HAP-1 (cell line): ENCODE measurements at places on chromosomes 11 and 22.

- no peak for DNase-seq
Observed at GRCh38 chr11:74839971-74840370, 91.3 kb downstream of the RNF169 start.

- DNase-seq, result no peak
Observed at GRCh38 chr22:39868741-39869140, 24.8 kb downstream of the ENTHD1 start.

GRCh38 chr11:125645871-125646270 lies 20.9 kb downstream of the CHEK1 start:
- DNase-seq, result no peak

GRCh38 chr11:75031771-75032549 lies 43.2 kb downstream of the NEU3 start:
- peak; percentile 91 for DNase-seq

GRCh38 chr11:111814557-111815320 lies 48.5 kb upstream of the PPP2R1B start:
- no peak for DNase-seq

DNA sequence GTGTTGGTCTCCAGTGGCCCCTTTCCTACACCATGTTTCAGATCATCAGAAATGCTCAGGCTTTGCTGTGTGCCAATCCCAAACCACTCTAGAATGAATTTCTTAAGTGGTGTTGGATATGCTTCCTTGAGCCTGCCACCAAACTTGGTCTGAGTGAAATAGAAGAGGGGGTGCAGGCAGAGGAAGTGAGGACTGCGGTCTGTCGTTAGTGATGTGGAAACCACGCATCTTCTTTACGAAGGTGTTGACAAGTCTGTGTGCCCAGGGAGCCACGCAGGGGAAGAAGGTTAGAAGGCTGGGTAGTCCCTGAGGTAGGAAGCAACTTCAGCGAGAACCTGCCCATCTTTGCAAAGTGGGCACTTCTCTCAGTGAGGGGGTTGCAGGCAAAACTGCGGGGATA lies 187.4 kb upstream of the NAV2 start:
- DNase-seq, result no peak

GRCh38 chr11:118175031-118175992 lies 1.1 kb downstream of the SCN2B start:
- DNase-seq, result no peak

DNA sequence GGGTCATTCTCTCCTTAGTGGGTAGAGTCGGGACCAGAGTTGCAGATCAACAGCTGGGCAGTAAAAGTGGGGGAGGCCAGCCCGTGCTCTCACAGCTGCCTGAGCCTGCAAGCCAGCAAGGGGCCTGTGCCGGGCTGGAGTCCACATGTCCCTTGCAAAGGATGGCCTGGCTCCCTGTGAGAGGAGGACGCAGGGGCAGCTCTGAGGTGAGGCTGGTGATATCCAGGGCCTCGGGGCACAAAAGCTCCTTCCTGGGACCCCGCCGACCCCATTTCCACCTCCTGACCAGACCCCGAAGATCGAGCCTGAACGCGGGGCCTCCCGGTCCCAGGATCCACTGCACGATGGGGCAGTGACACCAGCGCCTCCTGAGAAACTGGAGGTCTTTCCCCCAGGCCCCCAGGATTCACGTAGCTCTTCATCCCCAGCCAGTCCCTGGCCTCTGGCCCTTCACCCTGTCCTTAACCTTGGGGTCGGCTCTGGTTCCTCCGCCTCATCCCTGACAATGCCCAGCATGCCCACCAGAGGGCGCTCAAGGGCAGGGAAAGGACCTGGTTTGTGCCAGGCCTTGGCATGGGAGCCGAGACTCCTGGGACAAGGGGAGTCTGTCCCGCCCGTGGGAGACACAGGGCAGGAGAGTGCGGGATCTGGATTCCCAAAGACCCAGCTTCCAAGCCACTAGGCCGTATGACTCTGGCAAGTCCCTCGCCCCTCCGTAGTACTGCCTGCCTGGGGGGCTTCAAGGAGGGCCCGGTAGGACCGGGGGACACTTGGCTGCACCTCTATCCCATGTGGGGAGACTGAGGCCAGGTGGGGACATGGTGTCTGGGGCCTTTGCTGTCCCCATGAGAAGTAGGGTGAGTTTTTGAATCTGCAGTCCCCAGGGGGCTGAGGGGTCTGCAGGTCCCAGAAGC lies 17.8 kb upstream of the WNT7B start:
- peak; percentile 93 for DNase-seq

GRCh38 chr22:50145721-50146438 lies 24.7 kb upstream of the PANX2 start:
- no peak for DNase-seq

GRCh38 chr11:76768088-76768908 lies 14.9 kb upstream of the TSKU start:
- DNase-seq, result no peak

- DNase-seq, result no peak
Observed at GRCh38 chr11:29281271-29281777, 735.5 kb downstream of the KCNA4 start.

DNA sequence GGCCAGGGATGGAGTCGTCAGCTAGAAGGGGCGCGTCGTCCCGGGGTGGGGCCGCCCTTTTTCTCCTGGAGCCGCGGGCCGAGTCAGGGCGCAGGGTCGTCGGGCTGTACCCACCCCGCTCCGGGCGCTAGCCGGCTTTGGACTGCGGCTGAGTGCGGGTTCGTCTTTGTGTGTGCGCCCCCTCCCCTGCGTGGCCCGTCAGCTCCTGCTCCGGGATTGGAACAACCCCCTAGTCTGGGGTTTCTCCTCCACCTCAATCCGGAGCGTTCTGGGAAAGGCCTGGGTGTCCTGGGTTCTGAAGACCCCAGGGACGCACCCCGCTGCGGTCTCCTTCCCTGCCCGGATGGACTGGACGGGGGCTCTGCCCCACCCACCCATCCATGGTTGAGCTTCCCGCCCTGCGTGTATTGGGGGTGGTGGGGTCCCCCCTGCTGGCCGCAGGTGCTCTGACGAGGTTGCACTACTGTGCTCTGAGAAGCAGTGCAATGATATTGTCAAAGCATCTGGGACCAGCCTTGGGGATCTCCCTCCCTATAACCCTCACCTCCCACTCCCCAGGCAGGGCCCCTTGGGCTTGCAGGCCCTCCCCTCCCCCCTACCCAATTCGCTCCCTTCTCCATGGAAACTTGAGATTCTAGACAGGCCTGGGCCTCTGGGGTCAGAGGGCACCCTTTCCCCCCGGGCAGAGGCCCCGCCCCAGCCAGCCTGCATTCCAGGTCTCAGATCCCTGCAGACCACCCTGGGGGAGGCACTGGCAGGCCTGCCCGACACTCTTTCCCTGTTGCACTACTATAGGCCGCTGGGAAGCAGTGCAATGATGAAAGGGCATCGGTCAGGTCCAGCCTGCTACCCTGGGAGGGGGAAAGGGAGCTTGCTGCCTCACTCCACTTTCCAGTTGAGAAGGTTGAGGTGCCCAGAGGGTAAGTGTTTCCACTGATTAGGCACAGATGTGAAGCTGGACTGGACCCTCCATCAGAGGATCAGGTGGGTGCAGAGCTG lies 10.7 kb downstream of the SDF2L1 start:
- no peak for DNase-seq

GRCh38 chr11:31326470-31327148 lies 42.9 kb downstream of the DCDC1 start:
- DNase-seq, result no peak

DNA sequence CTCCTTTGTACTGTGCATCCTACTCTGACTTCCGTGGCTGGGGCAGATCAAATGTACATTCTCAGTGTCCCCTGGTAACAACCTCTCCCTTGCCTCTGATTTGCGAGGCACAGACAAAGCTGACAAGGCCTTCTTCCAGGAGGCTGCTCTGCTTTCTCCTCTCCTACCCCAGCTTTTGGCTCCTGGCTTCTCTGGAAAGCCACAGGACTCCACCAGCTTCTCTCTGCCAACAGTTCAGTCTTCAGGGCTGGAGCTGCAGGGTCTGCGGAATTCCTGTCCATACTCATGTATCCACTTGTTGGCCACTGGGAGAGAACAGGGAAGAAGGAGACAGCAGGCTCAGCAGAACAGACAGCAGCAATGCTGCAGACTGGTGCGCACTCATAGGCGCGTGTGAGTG lies 44.4 kb downstream of the P4HA3 start:
- DNase-seq, result no peak

GRCh38 chr11:114183044-114183511 lies 113.1 kb upstream of the NNMT start:
- DNase-seq, result no peak

DNA sequence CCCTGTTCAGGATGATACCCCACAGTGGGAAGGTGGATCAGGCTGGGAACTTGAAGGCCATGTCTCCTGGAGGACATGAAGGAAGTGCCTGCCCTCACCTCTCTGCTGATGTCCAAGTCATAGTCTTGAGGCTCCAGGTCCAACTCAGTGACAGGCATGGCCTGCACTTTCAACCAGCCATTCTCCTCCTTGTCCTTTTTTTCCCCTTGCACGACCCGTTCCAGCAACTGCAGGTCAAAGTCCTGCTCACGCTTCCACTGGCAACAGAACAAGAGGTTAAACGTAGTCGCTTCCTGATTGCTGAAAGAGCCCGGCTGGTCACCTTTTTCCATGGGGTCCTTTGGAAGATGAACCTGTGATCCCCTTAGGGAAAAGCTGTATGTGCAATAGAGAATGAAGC lies 47.7 kb downstream of the C11orf58 start:
- no peak for DNase-seq

GRCh38 chr11:107182978-107183377 lies 164.7 kb upstream of the GUCY1A2 start:
- no peak for DNase-seq

DNA sequence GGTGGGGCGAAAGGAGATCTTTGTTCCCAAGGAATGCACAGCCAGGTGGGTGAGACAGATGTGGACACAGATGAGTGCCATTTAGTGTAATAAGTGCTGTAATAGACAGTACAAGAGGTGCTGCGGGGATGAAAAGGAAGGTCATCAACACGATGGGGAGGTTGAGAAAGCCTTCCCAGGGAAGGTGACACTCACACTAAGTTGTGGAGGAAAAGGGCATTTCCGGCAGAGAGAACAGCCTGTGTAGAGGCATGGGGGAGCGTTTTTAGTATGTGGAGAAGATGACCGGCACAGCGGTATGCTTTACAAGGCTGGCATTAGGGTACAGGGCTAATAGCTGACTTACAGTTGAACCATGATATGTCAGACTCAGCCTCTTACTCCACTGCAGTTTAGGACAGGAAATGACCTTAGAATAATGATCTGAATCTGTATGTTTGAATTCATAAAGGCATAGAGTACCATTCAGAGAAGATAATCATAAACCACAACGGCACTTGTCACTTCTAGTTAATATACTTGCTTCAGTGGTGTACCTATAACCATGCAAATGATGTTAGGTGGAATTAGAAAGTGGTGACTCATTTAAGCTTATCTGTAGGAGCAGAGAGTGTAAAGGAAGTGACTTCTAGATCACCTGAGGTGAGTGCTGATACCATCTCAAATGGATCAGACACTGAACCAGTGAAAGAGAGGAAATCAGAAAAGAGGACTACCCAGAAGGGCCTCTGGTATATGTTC lies 60.6 kb downstream of the FAM83F start:
- no peak for DNase-seq

DNA sequence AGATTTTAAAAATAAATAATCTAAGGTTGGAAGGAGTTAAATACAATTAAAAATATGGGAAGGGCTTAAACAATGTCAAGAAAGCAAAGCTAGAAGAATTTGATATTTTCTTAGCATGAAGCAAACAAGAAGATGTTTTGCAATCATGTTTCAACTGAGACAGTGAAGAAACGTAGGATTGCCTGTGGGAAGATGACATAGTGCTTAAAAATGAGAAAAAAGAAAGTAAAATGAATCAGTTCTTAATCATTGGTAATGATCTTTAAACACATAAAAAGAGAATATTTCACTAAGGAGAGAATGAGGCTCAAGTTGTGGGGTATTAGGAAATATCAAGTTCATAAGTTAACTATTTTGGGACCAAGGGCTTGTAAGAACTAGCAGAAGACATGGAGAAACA lies 855.0 kb downstream of the METTL15 start:
- no peak for DNase-seq

DNA sequence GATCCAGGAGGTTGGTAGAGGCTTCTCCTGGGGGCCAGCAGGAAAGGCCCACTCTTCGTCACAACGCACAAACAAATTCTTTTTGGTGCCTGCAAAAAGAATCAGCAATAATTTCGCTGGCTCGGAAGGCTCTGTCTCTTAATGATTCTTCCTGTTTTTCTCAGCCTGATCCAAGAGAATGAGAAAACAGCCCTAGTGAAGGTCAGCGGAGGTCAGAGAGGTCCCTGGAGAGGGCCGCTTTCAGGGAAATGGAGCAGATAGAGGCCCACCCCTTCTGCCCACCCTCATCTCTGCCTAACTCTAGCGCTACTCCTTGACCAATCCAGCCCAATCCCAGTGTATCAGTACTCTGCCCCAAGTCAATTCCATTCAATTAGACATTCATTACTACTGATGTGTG lies 19.2 kb downstream of the LRRC55 start:
- DNase-seq, result no peak

DNA sequence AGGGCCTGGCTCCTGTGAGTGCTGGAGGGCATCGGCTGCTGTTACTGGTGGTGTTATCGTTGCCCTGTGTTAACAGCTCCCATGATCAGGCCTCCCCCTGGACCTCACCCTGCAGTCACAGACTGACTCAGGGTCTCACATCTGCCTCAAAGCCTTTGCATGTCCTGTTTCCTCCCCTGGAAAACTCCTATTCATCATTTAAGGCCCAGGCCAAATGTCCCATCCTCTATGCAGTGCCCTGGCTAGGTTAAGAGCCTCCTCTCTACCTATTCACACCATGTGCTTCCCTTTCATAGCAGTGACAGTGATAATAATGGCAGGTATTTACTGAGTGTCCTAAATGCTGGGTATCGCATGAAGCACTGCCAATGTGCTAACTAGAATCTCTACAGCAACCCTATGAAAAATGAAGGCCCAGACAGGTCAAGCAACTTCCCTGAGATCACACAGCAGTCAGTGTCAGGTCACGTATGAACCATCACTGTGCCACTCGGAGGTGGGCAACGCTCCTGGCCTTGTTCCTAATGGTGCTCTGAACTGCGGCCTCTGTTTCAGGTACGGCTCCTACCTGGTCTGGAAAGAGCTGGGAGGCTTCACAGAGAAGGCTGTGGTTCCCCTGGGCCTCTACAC lies 9.3 kb downstream of the TSPO start:
- no peak for DNase-seq

DNA sequence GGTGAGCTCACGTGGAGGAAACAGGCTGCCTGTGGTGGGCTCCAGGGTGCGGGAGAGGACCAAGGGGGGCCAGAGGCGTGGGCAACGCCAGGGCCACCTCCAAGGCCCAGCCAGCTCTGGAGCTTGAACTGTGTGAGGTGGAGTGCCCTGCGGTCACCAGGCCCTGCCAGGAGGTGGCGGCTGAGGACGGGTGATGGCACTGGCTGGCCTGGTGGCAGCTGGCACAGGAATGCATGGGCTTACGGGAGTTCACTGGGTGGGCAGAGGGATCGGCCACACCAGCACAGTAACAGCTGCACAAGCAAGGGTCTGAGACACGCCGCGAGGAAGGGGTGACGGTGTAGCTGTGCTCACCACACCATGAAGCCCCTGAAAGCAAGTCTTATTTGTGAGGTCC lies 15.8 kb downstream of the TOLLIP start:
- no peak for DNase-seq

GRCh38 chr11:61037441-61038093 lies 64.7 kb upstream of the CD5 start:
- no peak for DNase-seq
